ENCODE measurements at places on chromosomes 1 and 21.

GRCh38 chr1:8166406-8166805, 140.3 kb upstream of the ERRFI1 start:
- DNase-seq: no peak

DNA sequence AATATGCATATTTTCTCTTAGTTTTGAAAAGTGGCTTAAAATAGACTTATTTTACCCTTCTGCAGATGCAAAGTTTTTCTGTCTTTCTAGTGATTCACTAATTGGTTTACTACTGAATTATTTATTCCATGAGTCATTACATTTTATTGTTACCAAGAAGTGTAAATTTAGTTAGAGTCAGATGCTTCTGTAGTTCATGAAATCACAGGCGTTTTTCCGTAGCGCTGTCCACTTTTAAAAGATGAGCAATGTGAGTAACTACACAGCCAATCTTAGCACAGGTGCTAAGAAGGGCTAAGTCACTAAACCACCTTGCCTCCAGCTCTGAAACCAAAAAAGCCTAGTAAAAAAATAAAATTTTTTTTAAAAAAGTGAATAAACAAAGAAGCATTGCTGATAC, 24.7 kb downstream of the RGS13 start:
- DNase-seq: no peak

- DNase-seq: no peak
These were observed 137.5 kb downstream of the GABPA start for GRCh38 chr21:25872271-25872670.

DNA sequence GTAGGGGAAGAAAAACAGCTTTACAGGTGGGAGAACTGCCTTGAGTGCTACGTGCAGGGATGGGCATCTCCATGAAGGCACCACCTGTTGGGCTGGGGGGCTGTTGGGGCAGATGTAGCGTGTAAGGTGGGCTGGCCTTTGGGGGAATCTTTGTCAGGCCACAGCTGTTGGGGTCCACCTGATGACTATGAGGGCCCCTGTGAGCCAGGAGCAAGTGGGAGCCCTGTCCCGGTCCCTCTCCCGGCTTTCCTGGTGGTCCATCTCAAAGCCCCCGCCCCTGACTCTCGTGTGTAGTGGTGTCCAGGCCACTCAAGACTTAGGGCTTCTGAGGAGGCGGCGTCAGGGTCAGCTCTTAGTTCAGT, 13.5 kb downstream of the SLC37A1 start:
- DNase-seq: no peak

DNA sequence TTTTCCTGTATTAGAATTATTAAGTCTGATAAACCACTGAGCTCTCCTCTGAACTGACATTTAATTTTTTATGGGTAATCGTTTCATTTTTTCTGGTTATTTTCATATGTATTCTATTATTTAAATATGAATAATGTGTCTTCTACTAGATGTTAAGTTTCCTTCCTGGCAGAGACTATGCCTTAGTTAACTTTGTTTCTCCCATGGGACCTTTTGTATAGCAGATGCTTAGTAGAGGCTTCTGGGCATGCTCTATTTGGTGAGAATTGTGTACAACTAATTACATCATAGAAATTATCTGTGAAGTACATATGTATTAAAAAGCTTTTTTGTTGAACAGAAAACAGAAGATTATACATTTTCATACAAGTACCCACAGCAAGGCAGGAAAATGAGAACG, 23.4 kb downstream of the CTBS start:
- DNase-seq: no peak

DNA sequence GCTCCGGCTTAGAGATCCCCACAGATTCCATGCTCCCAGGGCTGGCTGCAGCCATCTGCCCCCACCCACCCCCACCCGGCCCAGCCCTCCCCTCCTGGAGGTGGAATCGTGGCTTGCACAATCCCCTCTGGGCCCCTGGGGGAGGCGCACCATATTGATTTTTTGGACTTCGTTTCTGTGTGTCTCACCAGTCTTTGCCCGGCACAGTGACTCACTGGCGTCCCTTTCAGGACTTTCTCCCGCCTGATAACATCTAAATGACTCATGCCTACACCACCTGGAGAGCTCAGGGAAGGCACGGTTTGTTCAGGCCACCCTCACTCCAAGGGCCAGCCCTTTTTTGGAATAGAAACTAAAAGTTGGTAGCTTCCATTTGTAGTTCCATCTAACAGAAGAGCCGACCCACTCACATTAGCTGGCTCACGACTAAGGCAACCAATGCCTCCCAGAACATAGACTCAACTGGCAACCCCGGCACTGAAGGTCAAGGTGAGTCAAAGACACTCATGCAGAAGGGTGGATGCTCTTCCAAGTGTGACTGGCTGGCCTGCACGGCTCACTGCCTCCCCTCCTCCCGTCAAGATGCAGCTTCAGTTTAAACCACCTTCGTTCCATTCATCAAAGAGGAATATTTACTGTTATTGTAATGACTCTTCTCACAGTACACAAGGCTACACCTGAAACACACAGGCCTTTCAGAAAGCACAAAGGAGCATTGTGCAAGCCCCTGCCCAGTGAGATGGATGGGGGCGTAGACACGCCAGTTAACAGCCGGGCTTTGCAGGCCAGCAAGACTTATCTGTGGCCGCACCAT, 18.1 kb upstream of the ETS2 start:
- no peak for DNase-seq

- no peak for DNase-seq
These were observed 57.9 kb downstream of the FGGY start for GRCh38 chr1:59354709-59355337.

DNA sequence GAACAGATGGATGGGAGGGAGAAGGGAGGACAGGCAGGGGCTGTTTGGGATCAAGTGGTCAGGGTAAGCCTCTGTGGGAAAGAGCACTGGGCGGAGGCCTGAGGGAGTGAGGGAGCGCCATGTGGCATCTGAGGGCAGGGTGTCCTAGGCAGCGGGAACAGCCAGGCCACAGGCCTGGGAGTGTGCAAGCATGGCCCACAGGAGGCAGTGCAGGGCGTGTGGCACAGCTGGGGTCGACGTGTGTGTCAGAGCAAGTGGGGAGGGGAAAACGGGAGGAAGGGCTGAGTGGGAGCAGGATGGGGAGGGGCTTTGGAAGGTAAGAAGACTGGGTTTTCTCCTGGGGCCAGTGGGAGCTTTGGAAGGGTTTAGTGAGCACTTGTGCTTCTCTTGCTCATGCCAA, 143.4 kb downstream of the SYF2 start:
- no peak for DNase-seq

DNA sequence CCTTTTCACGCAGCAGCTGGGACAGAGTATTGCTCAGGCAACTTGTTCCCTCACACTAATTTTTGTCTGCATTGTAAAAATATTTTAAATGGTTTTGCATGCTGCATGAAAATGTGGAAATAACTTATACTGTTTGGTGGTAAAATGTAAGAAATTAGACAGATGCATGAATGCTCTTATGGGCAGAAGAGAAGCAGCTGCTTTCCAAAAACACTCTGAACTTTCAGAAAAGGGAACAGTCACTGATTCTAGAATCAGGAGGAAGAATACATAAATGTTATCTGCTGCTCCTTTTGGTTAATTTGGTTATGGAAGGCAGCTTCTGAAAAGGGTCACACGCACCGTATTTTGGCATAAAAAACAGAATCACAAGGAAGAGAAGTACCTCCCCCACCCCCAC, 87.0 kb upstream of the RUNX1 start:
- no peak for DNase-seq

DNA sequence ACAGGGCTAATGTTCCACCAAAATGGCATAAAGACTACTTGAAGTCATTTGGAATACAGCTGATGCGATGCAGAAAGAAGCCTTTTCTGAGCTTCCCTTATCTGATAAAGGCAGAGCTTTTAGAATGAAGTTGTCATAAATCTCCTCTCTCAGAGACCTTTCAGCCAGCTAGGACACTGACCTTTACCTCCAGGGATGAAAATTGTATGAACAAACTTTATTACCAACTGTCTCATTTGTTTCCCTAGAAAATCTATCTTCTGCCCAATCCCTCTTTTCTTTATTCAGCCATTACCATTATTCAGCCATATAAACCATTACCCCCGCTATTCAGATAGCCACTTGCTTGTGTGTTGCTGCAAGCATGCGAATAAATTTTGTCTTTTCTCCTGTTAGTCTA, 29.7 kb upstream of the RNF2 start:
- DNase-seq: no peak

Measured in cortex of kidney (tissue), 1 donor.